Left kidney (tissue), 8 donors: ENCODE measurements at places on chromosomes 13 and 19.

DNA sequence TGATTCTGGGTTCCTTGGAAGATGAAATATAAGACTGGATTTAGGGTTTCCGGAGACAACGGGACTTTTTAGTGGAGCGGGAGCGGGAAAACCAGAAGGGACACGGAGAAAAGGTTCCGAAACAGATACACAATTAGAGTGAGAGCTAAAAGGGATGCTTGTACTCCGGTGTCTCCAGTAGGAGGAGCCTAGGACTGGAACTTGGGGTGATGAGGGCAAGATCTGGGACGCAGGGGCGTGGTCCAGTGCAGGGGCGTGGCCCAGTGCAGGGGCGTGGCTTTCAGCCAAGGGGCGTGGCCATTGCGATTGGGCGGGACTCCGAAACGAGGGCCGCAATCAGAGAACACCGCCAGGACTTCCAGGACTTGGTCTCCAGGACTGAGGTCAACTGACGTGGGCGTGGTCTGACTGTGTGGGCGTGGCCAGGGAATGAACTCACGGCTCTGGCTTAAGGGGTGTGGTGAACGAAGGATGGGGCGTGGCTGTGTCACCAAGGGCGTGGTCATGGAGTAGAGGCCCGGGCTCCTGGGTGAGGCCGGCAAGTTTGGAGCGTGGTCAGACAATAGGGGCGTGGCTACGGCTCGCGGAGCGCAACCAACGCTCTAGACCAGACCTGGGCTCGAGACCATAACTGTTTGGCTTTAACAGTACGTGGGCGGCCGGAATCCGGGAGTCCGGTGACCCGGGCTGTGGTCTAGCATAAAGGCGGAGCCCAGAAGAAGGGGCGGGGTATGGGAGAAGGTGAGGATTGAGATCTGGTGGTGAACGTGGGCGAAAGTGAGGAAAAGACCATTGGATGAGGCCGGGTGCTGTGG, at the start of gene DKKL1:
Gene DKKL1, plus strand, starts transcription at position 610 of the 815 bp plus-strand sequence. Its CDS starts 122 bp downstream, at position 732.
- peak; percentile 98 for DNase-seq

- no peak for DNase-seq
Observed at GRCh38 chr19:5705552-5705951, 14.4 kb downstream of the LONP1 start.

DNA sequence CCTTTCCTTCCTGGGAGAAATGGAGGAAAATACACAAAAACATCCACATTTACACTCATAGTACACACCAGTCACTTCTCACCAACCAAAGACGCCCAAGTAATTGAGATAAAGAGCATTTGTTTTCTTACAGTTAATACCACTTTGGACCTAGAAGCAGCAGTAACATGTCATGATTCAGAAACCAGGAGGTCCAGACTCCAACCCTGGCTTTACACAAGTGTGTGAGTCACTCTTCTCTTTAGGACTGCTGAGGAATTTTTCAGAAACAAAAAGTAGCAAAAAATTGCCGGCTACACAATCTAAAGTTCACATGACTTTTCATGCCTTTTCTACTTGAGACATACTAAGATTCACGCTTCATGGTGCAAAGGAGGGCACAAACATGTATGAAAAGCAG, 42.1 kb downstream of the TUBGCP3 start:
- DNase-seq, result no peak

- DNase-seq, result no peak
Observed at GRCh38 chr13:75675421-75675820, 39.3 kb downstream of the LMO7 start.

- DNase-seq, result no peak
Observed at GRCh38 chr13:50213526-50213925, 198.3 kb downstream of the KCNRG start.

DNA sequence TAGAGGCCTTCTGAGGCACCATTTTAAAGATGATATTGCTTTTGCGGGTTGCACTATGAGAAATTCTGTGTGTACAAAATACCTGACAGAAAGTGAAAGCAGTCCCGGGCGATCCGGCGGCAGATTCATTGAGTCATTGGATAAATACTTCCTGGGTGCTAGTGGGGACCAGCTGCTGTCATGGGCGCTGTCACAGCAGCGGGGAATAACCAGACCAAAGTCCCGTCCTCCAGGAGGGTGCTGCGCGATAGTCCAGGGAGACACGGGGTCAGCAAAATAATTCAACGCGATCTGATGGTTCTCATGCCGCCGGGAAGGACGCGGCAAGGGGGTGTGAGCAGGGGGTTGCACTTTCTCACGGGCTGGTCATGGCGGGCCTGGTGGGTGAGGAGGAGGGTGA, 13.5 kb downstream of the ZFR2 start:
- DNase-seq, result no peak

DNA sequence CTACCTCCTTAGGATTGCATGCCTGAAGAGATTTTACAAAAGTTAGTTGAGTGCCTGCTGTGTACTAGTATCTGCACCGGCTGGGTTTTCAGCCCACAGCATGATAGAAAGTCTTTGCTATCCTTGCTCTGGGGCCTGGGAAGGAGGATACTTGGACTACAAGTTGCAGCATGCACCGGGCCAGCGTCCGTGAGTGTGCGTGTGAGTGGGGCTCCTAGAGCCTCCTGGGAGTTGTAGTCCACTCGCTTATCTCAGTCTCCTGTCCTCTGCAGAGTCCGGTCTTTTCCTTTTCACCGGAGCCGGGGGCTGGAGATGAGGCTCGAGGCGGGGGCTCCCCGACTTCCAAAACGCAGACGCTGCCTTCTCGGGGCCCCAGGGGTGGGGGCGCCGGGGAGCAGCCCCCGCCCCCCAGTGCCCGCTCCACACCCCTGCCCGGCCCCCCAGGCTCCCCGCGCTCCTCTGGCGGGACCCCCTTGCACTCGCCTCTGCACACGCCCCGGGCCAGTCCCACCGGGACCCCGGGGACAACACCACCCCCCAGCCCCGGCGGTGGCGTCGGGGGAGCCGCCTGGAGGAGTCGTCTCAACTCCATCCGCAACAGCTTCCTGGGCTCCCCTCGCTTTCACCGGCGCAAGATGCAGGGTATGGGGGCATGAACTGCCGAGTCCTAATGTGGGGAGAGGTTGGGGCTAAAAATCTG, 20.6 kb downstream of the BRSK1 start:
- no peak for DNase-seq

GRCh38 chr13:28177327-28177726, 39.0 kb downstream of the PAN3 start:
- no peak for DNase-seq
